ENCODE measurements at places on chromosomes 1 and 21.

- DNase-seq, result no peak
These were observed 197.5 kb downstream of the BRINP2 start for GRCh38 chr1:177368255-177368654.

GRCh38 chr1:168392958-168393549 lies 112.4 kb downstream of the TBX19 start:
- DNase-seq, result no peak

GRCh38 chr1:40386359-40386723 lies 12.8 kb downstream of the SMAP2 start:
- no peak for DNase-seq

DNA sequence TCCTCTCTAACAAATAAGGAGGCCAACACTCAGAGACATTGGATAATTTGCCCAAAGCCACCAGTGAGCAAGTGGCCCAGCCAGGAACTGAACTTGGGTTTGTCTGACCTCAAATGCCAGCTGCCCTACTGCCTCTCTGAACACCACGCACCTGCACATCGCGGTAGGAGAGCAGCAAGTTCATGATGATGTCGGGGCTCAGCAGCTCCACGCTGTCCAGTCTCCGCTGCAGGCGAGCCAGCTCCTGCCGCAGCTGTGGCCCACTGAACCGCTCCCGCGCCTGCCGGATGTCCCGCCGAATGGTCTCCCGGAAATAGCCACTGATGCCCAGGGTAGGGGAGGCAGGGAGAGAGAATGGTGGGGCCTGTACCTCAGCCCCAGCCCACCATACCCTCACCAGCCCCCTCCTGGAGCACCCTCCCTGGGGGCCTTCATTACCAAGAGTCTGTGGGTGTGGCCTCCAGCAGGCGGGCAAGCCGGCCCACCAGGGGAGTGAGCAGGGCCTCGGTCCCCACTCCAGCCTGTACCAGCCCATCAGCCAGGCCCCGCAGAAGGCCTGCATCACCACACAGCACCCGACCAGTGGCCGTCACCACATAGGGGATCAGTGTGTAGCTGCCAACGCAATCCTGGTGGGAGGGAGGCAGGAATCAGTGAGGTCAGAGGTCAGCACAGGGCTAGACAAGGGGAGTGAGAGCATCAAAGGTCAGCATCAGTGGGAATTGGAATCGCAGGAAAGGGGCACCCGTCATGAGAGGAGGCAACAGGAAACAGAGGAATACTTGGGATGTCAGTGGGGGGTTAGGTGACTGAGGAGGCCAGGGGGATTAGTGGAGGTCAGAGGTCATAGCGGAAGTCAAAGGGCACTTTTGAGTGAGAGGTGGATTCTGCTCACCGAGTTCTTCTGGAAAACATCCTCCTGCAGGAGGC lies 2.7 kb downstream of the MAP3K6 start:
- no peak for DNase-seq

DNA sequence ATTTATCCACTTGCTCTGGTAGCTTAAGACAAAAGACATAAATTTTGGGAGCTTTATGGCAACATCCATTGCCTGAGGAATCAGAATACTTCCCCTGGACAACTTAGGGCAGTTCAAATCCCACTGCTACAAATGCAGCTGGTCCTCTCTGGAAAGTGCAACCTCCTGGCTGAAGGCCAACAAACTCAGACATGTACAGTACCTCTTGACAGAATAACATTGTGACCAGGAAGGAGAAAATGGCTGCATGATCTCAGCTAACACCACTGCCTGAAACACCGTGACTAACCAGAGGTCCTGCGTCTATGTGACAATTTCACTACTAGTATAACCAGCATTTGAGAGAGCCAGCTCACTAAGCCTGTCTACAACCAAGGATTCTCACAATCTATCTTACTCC lies 218.9 kb downstream of the CRB1 start:
- no peak for DNase-seq

DNA sequence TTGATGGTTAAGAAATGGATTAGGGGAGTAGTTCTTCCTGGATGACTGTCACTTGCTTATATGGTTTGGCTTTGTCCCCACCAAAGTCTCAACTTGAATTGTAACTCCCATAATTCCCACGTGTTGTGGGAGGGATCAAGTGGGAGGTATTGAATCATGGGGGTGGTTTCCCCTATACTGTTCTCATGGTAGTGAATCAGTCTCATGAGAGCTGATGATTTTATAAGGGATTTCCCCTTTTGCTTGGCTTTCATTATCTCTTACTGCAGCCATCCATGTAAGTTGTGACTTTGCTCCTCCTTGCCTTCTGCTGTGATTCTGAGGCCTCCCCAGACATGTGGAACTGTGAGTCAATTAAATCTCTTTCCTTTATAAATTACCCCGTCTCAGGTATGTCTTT lies 1621.1 kb downstream of the MRPL39 start:
- no peak for DNase-seq

GRCh38 chr1:85378534-85378933 lies 86.4 kb downstream of the DDAH1 start:
- DNase-seq, result no peak

- no peak for DNase-seq
These were observed 65.6 kb upstream of the DAB1 start for GRCh38 chr1:57489358-57490036.

DNA sequence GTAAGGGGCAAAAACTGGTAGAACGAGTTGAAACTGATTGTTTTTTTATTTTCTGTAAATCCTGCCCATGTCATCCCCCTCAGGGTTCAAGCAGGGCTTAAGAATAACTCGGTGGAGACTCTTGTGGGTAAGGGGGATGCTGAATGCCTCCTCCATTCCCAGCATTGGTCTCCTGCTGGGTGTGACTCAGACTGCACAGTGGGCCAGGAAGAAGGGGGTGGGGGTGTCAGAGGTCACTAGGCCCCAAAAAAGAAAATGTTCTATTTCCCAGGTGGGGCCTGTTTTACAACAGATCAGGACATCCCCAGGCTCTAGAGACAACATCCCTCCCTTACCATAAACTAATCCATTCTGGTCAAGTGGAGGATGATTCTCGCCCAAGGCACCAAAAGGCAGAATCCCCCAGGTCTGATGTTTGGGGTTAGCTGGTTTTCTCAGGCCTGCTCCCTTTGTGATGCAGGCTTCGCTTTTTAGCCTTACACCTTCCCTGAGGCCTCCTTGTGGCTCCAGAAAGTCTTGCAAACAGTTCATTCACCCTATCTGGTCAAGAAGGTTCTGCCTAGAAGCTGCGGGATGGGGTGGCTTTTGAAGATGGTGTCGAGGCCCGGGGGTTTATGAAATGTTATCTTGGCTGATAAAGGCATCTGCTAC lies 10.7 kb upstream of the GRHL3 start:
- no peak for DNase-seq

DNA sequence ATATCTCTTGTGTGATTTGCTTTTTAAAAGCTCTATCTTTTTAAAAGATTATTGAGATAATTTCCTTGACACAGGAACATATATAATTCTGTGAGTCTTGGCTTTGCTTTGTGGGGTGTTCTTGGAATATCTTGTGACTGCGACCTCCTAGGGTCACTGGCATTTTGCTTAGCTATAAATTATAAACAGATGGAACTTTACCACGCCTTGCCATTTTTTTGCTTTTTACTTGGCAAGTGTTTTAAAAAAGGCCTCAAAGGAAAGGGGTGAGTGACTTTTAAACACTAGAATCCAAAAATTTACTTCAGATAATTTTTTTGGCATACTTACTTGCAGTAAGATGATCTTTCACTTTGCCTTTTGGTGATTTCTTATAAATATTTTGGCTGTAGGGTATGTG lies 43.6 kb downstream of the ALG6 start:
- no peak for DNase-seq

GRCh38 chr1:98045211-98045766 lies 124.5 kb upstream of the DPYD start:
- no peak for DNase-seq

DNA sequence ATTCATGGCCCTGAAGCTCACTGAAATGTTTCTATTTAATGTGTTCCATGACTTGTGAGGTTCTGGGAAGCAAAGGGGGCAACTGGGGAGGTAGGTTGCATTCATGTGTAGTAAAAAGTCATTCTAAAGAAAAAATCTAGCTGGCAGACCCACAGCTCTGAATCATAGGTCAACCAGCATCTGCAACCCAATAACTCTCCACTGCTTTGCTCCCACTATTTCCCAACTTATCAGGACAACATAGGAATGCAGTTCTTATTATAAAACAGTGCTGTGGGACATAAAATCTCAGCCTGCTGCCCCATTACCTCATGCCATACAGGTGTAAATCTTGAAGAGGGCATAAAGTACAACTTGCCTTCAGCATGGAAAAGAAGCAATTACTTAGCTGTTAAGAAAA lies 576.1 kb upstream of the PTBP2 start:
- DNase-seq, result no peak

- no peak for DNase-seq
These were observed 54.5 kb downstream of the CD34 start for GRCh38 chr1:207856276-207857023.

DNA sequence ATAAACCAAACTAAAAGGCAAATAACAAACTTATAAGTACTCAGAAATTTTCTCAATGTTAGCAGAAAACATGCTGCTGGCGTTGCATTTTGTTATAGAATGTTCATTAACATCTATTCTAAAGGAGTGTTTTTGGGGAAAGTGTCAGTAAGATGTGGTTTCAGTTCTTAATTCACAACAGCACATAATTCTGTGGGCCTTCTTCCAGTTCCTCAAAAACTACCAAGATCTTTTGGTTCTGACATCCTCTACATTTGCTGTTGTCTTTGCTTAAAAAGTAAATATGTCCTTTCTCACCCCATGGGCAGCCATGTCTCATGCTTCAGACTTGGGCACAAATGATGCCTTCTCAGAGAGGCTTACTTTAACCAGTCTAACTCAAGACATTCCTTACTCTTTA lies 152.5 kb downstream of the CDC7 start:
- DNase-seq, result no peak

GRCh38 chr1:5769760-5770159 lies 222.5 kb downstream of the NPHP4 start:
- no peak for DNase-seq

GRCh38 chr1:11691928-11692711 lies 610 bp downstream of the DRAXIN start:
- DNase-seq, result no peak

DNA sequence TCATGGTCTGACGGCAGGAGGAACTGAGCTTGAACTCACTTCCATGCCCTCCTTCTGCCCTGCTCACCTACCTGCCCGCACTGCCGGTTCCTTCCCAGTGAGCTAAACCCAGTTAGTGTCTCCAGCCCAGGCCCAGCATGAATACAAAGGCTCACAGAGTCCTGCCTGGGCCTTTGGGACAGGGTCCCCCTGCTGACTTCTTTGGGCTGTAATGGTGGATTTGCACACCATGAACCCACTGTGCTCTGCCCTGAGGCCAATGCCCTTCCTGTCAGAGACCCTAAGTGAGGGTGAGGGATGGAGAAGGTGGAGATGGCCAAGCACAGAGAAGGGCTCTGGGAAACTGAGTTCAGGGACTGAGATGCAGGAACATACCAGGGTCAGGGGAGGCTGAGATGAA lies 153.4 kb downstream of the PCP4 start:
- no peak for DNase-seq

GRCh38 chr1:2611031-2611501 lies 21.8 kb downstream of the MMEL1 start:
- no peak for DNase-seq

DNA sequence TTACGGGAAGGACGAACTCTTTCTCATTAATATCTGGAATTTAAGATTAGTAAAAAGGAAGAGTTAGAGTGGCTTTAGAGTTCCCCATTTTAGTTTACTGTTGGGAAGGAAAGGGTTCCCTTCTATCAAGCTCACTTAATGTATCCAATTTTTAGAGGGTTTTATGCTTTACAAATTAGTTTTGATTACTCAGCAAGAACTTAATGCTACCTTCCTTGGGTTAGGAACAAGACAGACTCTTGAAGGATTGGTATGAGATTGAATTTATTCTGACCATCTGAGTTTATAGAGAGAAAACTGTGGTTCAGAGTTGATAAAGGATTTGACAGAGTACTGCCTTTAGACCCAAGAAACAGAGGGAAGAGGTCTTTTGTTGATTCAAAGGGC lies 29.5 kb upstream of the RGS4 start:
- no peak for DNase-seq

GRCh38 chr1:201573030-201573429 lies 34.1 kb downstream of the NAV1 start:
- no peak for DNase-seq

DNA sequence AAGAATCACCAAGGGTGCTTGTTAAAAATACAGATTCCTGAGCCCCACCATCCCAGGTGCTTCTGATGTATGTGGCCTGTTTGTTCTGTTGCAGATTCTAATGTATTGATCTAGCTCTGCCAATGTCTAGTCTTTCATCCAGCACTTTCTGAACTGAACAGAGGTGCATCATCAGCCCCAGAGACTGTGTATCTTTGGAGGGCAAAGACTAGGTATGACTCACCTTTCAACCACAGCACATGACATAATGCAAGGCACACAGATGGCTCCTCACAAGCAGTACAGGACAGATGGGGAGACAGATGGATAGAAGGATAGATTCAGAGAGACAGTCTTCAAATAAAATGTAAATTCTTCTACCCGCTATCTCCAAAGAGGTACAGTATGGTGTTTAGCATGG lies 32.3 kb downstream of the CD58 start:
- DNase-seq, result no peak

DNA sequence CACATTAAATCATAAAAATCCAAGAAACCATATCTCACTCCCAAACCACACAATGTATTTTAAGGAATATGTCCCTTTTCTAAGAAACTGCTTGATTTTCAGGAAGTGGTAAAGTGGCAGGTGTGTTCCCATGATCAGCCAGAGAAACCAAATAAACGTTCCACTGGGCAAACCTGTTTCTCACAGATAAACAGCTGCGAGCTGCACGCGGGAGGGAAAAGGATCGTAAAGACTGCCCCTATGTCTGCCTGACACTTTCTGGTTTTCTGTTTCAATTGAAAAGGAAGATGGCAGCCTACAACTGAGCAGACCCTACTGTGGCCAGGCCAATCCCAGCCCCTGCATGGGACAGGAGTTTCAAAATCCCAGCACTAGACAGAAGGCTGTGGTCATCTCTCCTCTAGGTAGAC lies 36.6 kb downstream of the HIVEP3 start:
- DNase-seq, result no peak

DNA sequence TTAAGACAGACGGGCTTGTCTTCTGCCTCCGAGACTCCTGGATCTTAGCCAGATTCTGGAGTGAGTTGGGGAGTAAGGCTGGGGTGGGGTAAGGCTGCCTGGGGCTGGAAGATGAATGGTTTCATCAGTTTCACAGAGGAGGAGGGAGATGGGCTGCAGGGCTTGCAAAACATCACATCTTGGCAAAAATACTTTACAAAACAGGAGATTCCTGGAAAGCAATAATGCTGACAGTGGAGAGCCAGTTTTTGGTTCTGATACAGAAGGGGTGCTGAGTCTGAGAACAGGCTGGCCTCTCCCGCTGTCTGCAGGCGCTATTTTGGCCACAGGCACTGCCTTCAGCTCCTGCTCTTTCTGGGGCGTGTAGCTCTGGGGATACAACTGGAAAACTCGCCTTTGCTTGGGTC lies 83.4 kb upstream of the KCNE2 start:
- no peak for DNase-seq

Measured in central memory CD8-positive, alpha-beta T cell (primary cell).